Activated CD4-positive, CD25-positive, alpha-beta regulatory T cell (primary cell): ENCODE measurements at places on chromosomes 6 and 20.

- no peak for DNase-seq
Observed at GRCh38 chr6:129130959-129131681, 248.2 kb downstream of the LAMA2 start.

DNA sequence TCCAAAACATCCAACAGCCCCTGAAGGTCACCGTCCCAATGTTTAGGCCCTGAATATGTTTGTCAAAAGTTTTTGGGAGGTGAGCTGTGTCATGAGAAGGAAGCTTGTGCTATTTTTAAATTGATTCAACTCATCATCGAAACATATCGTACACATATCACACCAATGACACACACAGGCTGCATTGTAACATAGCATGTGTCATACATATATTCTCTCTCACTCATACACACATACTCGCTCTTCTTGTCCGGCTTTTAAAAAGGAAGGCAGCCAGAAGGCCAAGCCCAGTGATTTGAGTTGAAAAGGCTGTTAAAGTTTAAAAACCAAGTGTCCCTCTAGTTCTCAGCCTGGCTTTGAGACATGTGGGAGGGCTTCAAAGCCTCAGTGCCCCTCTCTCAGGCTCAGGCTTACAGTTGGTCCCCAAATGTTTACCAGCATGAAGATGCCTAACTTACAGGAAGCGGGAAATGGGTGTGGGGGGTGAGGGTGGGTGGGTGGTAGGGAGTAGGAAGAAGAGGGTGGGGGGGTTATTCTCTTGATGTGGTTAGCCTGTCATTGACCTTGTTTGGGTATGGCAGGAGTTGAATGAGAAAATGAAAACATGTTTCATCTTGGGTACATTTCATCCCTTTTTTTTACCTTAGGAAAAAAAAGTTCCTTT lies 3.3 kb upstream of the PRDM1 start:
- DNase-seq = no peak

GRCh38 chr6:160260803-160261450 lies 2.3 kb upstream of the SLC22A2 start:
- no peak for DNase-seq

DNA sequence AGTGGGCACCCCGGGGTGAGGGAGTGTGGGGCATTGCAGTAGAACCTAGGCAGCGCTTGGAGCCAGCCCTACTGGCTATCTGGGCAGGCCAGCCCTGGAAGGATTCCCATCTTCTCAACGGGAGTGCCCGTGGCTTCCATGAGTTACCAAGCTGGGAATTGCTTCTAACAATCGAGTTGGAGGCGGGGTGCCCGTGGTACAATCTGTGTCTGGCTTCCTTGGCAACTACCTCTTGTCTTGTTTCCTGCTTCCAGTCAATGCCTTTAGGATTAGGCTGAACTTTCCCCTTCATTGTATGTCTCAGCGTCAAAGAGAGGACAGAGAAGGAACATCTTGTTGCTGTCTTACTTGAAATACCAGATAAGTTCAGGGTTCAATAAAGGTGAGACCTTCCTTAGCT lies 33.3 kb downstream of the PPP1R14C start:
- no peak for DNase-seq

GRCh38 chr20:11378252-11378651 lies 539.4 kb upstream of the BTBD3 start:
- DNase-seq = no peak

GRCh38 chr6:123402052-123402451 lies 234.7 kb downstream of the TRDN start:
- DNase-seq = no peak

- no peak for DNase-seq
Observed at GRCh38 chr6:35047265-35048011, 93.7 kb downstream of the TCP11 start.
